ENCODE measurements at places on chromosomes 6 and 20. TPM values are rescaled to one million over a fixed set of nuclear protein-coding genes. Genes with fewer than 3 reads are reported as not detected.

DNA sequence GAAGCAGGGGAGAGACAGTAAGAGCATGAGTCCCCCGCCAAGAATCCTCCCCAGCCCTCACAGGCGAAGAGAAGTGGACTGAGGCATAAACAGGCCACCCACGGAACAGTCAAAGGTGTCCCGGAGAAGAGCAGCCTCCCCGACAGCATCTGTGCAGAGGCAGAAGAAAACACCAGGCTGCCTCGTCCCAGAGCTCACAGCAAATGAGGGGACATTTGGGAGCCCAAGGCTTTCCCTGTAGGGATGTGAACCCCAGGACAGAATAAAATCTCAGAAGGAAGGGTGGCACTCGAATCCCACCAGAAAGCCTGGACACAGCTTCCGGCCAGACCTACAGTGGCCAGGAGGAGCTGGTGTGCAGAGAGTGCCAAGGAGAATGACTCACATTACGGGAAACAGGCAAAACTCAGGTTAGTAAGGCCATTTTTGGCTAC lies 90.4 kb downstream of the DLL1 start:
- no peak for DNase-seq

DNA sequence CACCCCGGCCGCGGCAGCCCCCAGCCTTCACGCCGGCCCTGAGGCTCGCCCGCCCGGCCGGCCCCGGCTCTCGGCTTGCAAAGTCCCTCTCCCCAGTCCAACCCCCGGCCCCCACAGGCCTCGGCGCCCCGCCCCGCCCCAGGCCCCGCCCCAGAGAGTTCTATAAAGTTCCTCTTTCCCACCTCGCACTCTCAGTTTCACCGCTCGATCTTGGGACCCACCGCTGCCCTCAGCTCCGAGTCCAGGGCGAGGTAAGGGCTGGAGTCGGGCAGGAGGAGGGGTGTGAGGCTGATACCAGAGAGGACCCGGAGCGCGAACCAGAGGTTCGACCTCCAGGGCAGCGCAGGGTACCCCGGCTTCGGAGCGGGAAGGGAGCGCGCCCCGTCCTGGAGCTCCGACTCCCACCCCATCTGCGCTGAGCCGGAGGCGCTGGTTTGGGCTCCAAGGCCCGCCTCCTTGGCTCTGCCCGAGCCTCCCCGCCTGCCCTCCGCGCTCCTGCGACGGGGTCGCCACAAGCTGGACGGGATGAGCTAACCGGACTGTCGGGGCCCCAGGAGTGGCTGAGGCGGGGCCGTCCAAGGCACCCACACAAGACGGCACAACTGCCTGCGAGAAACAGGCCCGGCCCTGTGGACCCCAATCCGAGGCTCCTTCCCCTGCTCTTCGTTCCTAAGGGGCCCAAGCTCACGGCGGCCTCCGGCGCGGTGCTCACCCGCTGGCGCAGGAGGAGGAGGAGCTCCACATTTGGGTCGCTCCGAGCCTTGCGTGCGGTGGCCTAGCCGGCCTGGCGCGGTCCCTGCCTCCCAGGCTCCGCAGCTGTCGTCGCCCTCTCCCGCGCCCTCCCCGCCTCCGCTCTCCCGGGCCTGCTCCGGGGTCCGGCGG lies at the start of gene IRF4:
Gene IRF4 (plus strand): TSS at position 194 of the 882 bp plus-strand sequence. CDS start 1,401 bp downstream, outside the sequence.
- DNase-seq, result peak; percentile 55

GRCh38 chr20:32986331-32986966 lies 17.8 kb downstream of the SUN5 start:
- DNase-seq, result no peak

DNA sequence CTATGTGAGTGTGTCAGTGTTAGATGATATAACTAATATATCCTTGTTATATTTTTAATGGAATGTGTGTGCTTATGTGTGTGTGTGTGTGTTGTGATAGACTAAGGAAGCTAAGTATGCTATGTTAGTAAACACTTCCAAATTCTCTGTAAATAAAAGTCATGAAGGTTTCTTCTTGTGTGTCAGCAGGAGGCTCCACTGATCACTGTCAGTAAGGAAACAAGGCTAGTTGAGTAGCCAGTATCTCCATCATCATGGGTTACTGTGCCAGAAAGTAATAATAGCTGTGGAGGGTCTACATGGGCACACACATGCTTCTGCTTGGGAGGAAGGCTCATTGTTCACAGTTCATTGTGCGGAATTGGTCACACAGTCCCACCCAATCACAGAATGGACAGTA lies 302.8 kb upstream of the RNF217 start:
- DNase-seq, result no peak

DNA sequence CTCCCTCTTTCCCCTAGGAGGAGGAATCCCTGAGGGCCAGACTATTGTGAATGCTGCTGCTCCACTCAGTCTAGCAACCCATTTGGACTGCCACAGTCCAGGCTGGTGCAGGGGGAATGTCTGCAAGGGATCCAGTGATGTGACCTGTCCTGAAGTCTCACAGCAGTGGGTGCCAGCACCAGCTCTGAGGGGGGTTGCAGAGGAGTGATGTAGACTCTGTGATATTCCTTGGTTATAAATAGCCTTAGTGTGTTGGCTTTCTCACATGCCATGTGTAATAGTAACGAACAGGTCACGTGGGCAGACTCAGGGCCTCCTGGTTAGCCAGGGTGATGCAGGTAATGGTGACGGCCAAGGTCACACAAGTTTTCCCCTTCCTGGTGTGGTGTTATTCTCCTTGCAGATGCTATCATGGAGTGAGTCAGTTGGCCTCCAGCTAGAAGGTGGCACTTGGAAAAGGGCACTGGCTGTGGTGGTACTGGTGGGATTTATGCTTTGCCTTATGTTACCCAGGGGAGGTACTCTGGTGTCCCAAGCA lies 404.4 kb downstream of the UTRN start:
- DNase-seq, result no peak

- DNase-seq, result no peak
Observed at GRCh38 chr20:38497246-38497935, 24.7 kb downstream of the RALGAPB start.

DNA sequence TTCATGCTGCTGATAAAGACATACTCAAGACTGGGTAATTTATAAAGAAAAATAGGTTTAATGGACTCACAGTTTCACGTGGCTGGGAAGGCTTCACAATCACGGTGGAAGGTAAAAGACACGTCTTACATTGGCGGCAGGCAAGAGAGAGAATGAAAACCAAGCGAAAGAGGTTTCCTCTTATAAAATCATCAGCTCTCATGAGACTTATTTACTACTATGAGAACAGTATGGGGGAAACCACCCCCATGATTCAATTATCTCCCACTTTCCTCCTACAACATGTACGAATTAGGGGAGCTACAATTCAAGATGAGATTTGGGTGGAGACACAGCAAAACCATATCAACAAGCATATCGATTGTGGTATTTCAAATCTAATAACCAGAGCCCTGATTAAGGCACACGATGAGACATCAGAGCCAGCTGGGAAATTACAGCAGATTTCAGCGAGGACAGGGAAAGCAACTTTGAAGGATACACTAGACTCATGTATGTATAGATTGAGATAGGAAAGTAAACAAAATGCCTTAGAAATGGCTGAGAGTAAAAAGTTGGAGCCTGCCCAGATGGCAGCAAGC lies 129.8 kb upstream of the GJE1 start:
- no peak for DNase-seq

GRCh38 chr20:58882704-58883089 lies 30.2 kb downstream of the GNAS start:
- DNase-seq, result no peak

GRCh38 chr6:134073161-134073560 lies 20.7 kb upstream of the SLC2A12 start:
- DNase-seq, result no peak

DNA sequence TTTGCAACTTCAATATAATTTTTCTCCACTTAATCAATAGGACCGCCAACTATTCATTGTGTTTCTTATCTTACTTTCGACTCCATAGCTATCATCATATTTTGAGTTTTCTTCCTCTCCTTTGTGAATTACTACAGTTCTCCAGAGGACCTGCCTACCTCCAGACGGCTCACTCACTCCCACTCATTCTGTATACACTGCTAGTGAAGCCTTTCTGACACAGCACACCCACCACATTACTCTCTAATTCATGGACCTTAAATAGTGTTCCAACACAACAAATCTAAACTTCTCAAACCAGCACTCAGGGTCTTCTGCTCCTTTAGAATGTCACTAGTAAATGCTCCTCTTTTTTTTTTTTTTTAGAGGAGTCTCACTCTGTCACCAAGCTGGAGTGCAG lies 23.8 kb downstream of the FKBP5 start:
- no peak for DNase-seq

- no peak for DNase-seq
Observed at GRCh38 chr6:9461188-9461587, 953.7 kb downstream of the TFAP2A start.

CTNNBL1 gene
- total RNA-seq, result 64.4 TPM

SOBP gene
- total RNA-seq, result 6.6 TPM

ZC2HC1B gene
- total RNA-seq, result not detected

DSP gene
- 77.0 TPM for total RNA-seq

HLA-F gene
- total RNA-seq, result 11.2 TPM

PTK7 gene
- total RNA-seq, result 165 TPM

TP53INP2 gene
- total RNA-seq, result 3.8 TPM

VSX1 gene
- 0.23 TPM for total RNA-seq

PSORS1C1 gene
- 0.34 TPM for total RNA-seq

All from WTC11 (cell line).